ENCODE measurements at places on chromosomes 4 and X.
A peak's percentile ranks its signal among the peaks of the same experiment; 100 is the strongest.

DNA sequence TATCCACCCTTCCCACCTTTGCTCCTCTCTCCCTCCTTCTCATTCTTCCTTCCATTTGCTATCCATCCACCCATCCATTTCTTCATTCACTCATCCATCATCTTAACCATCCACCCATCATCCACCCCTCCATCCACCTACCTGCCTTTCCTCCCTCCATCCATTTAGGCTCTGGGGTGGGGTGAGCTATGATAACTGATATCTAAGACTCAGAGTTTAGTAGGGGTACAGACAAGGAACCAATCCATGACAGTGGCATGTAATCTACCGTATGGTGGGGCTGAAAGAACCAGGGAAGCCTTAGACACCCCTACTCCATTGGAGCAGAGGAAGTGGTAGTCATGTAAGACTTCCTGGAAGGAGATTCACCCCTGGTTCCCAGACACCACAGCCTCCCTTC is 23.2 kb downstream of the PSAPL1 start:
- no peak for DNase-seq

GRCh38 chr4:6208416-6208815 is 8.1 kb upstream of the JAKMIP1 start:
- no peak for DNase-seq

DNA sequence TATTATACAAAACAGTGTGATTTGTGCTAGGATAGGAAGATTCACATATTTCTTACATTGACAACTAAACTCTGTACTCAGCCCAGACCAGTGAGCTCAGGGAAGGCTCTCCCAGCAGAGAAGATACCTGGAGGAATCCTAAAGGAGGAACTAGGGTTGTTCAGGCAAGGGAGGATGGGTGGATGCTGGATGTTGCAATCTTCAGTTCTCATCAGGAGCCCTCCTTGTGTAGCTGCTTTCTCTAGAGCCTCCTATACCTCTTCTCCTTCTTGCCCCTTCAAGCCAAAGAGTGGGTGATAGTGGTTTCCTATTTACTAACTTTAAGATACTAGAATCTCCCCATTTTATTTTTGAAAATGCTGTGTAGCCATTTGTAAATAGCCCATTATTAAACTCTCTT is 117.3 kb downstream of the NKX6-1 start:
- DNase-seq: no peak

GRCh38 chrX:48958635-48959094 is 1.3 kb upstream of the OTUD5 start:
- peak; percentile 32 for DNase-seq

DNA sequence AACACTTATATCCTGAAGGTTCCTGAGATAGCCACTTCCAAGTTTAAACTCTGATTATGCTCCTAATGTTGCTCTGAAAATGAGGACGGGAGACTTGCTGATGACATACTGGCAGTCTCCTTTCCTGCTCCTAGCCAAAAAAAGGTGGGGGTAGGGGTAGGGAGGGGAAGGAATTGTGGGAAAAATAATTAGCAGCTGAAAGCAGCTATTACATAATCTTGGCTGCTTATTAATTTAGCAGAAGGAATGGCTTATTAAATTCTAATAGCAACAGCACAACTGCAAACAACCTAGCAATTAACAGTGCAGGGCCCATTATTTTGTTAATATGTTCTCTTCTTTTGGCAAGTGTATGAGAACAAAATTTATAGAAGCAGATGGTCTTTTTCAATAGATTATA is 2.0 kb upstream of the AP1S2 start:
- no peak for DNase-seq

- DNase-seq: no peak
Observed at GRCh38 chr4:99715286-99715685, 57.7 kb upstream of the C4orf54 start.

DNA sequence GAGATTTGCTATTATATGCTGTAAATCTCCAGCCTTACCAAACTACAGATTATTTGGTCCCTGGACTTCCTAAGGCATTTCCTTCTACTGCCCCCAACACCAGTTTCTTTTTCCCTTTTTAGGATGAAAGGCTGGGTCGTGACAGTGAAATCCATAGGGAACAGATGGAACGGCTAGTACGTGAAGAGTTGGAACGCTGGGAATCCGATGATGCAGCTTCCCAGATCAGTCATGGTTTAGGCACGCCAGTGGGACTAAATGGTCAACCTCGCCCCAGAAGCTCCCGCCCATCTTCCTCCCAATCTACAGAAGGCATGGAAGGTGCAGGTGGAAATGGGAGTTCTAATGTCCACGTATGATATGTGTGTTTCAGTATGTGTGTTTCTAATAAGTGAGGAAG is 67.9 kb downstream of the PKD2 start:
- DNase-seq: no peak

DNA sequence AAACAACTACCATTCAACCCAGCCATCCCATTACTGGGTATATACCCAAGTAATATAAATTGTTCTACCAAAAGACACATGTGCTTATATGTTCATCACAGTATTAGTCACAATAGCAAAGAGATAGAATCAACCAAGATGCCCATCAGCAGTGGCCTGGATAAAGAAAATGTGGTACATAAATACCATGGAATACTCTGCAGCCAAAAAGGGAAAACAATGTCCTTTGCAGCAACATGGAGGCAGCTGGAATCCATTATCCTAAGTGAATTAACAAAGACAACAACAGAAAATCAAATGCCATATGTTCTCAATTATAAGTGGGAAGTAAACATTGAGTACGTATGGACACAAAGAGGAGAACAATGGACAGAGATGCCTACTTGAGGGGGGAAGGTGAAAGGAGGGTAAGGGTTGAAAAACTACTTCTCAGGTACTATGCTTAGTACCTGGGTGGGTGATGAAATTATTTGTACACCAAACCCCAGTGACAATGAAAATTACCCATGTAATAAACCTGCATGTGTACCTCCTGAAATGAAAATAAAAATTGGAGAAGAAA is 632.1 kb upstream of the AADAT start:
- no peak for DNase-seq

DNA sequence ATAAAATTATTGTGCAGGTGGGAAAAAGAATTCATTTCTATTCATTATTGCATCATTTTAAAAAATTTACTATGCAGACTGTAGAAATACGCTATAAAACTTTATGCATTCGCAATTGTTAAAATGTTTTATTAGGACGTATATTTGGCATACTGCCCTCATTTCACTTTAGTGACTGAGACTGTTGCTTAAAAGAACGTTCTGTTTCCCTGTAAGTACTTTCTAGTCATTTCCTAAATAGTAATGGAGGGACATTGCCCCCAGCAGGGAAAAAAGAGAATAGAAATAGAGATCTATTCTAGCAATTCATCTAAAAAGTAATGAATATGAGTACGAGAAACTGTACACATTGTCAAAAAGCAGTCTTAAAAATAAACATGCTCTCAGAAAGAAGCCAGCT is 1295.8 kb upstream of the TENM3 start:
- DNase-seq: peak; percentile 34

DNA sequence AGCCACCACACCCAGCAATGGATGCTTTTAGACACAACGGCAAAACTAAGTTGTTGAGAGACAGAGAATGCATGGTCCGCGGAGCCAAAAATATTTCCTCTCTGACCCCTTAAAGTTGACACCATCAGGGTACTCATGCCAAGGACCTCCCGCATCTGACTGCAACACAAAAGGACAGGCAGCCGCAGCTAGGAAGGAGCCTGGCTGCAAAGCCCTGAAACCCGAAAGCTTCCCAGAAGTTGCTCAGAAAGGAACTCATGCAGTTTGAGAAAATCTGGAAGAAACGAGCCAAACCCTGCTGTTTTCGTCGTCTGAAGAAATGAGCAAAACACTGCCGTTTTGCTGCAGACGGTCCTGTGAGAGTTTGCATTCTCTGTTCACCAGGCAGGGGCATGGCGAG is 16.5 kb downstream of the DHRSX start:
- no peak for DNase-seq

DNA sequence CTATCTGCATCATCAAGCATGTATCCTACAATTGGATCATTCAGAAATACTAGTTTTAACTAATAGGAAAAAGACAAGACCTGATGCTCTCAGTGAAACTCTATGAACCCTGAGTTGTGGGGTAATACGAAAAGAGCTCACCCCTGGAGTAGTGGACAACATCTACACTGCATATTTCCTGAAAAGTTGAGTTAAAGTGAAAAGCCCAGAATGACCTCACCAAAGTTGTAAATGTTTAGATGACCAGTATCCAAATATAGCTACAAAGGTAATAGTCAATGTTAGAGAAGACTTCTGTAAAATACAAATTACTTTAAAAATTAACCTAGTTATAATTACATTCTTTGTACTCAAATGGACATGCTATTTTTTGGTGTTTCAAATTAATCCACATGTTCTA is 52.8 kb upstream of the SRPX start:
- no peak for DNase-seq

DNA sequence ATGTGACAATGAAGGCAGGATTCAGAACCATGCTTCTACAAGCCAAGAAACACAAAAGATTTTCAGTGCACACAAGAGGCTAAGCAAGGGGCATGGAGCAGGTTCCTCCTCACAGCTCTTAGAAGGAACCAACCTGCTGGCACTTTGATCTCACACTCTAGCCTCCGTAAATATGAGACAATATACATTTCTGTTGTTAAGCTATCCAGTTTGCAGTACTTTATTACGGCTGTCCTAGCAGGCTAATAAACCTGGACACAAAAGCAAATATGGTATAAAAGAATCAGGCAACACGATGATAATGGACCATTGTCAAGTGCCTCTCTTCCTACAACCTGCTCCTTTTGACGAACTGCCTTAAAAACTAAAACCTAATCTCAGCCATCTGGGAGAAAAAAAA is 114.5 kb downstream of the ZAR1 start:
- no peak for DNase-seq

GRCh38 chr4:89109841-89110540 is 1.3 kb upstream of the TIGD2 start:
- no peak for DNase-seq

- DNase-seq: peak; percentile 80
Observed at GRCh38 chr4:80266253-80266901, at the start of gene FGF5. Gene FGF5 (plus strand): TSS chr4:80266664. CDS start chr4:80266825, 161 bp downstream.

DNA sequence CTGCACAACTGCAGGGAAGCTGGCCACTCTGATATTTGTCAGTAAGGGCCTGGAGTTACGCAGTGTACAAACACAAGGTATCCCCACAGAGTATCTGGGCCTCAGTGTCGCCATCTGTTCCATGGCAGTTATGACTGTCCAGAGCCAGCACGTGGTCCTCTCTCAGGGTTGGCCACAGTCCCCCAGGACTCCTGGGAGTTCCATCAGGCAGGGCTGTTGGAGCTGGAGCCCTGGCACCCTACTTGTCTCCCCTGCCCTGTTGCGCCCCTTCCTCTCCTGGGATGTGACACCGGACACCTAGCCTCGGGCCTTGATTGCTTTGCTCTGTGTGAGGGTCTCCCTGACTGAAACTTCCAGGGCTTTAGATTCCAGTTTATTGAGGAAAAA is 8.4 kb downstream of the HTRA3 start:
- DNase-seq: no peak

DNA sequence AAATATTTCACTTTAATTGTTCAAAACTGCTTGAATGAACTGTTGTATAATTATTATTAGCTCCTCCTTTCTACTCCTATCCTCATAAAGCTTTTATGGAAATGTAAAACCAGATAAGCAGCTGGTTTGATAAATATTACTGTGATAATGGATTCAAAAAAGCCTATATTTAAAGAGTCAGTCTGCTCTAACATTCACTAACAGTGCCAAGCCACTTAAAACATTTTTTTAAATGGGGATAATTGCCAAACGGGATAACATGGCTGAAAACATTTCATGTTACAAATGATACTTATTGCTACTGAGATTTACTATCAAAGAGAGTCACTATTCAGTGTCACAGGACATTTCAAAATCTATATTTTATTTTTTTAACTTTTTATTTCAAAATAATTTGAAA is 17.4 kb downstream of the ARHGAP24 start:
- no peak for DNase-seq

GRCh38 chrX:31331015-31331414 is 259.2 kb upstream of the FTHL17 start:
- DNase-seq: no peak

DNA sequence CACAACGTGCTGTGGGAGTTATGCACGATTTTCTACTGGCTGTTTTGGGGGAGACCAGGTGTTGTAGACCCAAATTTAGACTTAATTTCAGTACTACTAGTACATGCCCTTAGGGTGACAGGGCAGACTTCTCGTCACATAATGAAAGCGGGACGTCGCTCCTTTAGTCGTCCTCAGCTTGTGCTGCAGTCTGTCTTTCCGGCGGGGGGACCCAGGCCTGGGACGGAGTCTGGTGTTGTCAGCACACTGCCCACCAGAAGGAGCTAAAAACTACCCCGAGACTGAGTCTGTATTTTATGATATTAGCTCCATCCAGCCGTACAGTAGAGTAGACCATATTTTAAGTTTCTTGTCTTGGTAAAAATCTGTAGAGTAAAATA is 35.5 kb downstream of the NOP14 start:
- no peak for DNase-seq

GRCh38 chrX:125293850-125294780 is 25.6 kb upstream of the TEX13C start:
- no peak for DNase-seq

GRCh38 chr4:1226144-1226481 is 22.8 kb downstream of the CTBP1 start:
- DNase-seq: no peak

DNA sequence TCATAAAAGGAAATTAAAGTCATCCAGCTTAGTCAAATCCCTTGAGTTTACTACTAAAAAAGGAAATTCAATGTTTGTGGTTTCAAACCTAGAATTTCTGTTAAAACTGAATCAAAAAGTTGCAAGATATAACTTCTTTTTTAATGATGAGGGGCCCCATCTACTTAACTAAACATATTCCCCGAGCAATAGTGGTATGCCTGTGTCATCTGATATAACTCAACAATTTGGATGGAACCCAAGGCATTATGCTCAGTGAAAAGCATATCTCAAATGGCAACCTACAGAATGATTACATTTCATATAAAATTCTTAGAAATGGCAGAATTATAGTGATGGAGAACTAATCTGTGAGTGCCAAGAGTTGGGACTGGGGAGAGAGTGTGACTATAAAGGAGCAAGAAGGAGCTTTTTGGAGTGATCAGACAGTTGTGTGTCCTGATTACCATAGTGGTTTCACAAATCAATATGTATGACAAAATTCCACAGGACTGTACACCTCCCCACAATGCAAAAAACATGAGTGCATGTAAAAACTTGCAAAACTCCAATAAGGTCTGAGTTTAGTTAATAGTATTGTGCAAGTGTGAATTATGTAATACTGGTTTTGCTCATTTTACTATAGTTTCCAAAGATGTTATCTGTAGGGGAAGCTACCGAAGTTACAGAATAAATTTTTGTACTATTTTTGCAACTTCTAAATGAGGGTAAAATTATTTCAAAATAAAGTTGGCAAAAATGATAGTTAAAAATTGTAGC is 323.2 kb downstream of the ARHGAP24 start:
- DNase-seq: no peak

GRCh38 chr4:177802162-177802561 is 359.9 kb upstream of the AGA start:
- DNase-seq: no peak
